GM23338 (cell line): ENCODE measurements at places on chromosomes 3 and 15. TPM values are rescaled to one million over a fixed set of nuclear protein-coding genes. Genes with fewer than 3 reads are reported as not detected.

Gene COLQ
- total RNA-seq = 0.66 and 2.0 TPM in 2 replicates

Gene GOLGA8T
- total RNA-seq = 0.42 and 0.54 TPM in 2 replicates

Gene TP63
- total RNA-seq = not detected in 2 replicates

Gene PTH1R
- total RNA-seq = 1.3 and 5.7 TPM in 2 replicates

Gene KY
- total RNA-seq = not detected in 2 replicates

Gene AQP9
- total RNA-seq = not detected in 2 replicates

Gene RTP3
- total RNA-seq = 0.97 TPM in 1 of 2 replicates, not detected in the other

Gene MELTF
- 5.2 and 5.4 TPM in 2 replicates for total RNA-seq

Gene KBTBD13
- total RNA-seq = not detected in 2 replicates

Gene IQGAP1
- 136 and 159 TPM in 2 replicates for total RNA-seq

Gene NLGN1
- 9.6 and 18.6 TPM in 2 replicates for total RNA-seq

Gene CDCP1
- 17.4 and 20.1 TPM in 2 replicates for total RNA-seq

Gene GOLGA6L4
- 0.76 and 3.8 TPM in 2 replicates for total RNA-seq

Gene PFKFB4
- 15.0 and 22.9 TPM in 2 replicates for total RNA-seq

DNA sequence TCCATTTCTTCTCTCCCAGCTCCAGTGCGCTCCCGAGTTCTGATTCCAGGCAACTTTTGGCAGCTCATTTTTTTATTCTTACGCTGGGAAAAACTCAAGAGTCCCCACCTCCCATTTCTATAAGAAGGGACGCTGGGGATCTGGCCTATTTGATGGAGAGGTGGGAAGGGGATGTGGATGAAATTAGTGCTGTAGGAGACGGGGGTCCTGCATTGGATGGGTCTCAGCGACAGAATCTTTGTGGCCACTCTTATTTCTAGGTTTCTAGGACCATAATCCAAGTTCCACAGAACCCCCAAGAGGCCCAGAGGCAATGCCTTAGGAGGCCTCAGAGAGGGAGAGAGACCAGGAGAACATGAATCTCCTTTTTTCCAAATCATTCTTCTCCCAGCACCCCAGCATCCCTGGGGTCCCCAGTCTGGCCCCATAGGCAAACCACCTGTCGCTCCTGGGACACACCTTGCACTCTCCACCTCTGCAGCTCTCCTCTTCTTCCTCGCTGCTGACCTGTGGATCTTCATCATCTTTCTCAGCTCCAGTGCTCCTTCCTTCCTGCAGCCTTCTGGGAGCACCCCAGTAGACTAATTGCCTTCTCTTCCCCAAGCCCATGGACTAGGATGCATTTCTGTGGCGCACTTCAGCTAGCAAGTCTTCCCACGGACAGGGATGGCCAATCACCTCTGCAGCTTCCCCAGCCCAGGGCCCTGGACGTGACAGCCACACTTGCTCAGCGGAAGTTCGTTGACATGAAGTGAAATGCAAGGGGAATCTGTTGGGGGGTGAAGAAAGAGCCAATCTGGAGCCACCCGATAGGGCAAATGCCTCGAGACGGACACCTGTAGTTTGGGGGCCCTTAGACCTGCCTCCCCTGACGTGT lies 100.1 kb upstream of the ALDH1A3 start:
- H3K27me3 ChIP-seq = no peaks in the 10 kb centered on the region
- no peaks in the 10 kb centered on the region for H3K36me3 ChIP-seq
- no peaks in the 10 kb centered on the region for H3K4me1 ChIP-seq
- no peak for DNase-seq
- no peak overlapping the region for H3K4me3 ChIP-seq

- peaks cover 10% of the 10 kb centered on the region; the same call in 1 of the 2 replicates for H3K4me1 ChIP-seq
- H3K27me3 ChIP-seq = no peaks in the 10 kb centered on the region
These were observed 269.2 kb upstream of the LRTM1 start for GRCh38 chr3:55197021-55197420.

DNA sequence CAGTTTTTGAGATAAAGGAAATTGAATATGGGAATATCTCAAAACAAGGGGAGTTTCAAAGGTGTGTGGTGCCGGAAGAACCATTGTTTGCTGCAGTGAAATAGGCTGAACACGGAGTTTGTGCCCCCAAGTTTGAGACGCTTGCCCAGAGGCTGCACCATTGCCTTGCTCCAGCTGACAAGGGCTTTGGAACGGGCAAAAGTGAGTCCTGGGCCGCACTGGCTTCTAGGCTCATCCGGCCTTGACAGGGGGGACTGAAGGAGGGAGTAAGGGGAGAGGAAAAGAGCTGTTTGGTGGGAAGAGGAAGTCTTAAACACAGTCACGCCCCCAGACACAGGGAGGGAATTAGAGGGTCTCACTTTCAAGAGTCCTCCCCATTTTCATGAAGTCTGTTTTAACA lies 269.9 kb downstream of the FAM43A start:
- H3K4me3 ChIP-seq = no peak overlapping the region
- H3K36me3 ChIP-seq = no peaks in the 10 kb centered on the region
- H3K27me3 ChIP-seq = no peaks in the 10 kb centered on the region
- no peak for DNase-seq
- no peak overlapping the region for H3K27ac ChIP-seq

- no peak overlapping the region for H3K4me3 ChIP-seq
- no peak overlapping the region for H3K27ac ChIP-seq
- H3K36me3 ChIP-seq = no peaks in the 10 kb centered on the region
- DNase-seq = no peak
These were observed 84.3 kb downstream of the MB21D2 start for GRCh38 chr3:192833177-192833890.

DNA sequence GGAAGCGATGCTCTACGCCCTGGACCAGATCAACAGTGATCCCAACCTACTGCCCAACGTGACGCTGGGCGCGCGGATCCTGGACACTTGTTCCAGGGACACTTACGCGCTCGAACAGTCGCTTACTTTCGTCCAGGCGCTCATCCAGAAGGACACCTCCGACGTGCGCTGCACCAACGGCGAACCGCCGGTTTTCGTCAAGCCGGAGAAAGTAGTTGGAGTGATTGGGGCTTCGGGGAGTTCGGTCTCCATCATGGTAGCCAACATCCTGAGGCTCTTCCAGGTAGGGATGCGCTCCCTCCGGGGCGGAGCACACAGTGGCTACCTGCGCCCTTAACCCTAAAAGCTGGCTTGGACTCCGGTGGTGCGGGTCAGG lies 698 bp downstream of the GRM7 start:
- no peak overlapping the region for H3K27ac ChIP-seq
- H3K36me3 ChIP-seq = peaks cover 11% of the 10 kb centered on the region; the same call in 1 of the 2 replicates
- H3K4me1 ChIP-seq = no peaks in the 10 kb centered on the region
- no peak overlapping the region for H3K4me3 ChIP-seq
- no peak for DNase-seq

GRCh38 chr3:168990621-168991020 lies 672.9 kb downstream of the MECOM start:
- H3K4me1 ChIP-seq = no peaks in the 10 kb centered on the region
- no peak for DNase-seq
- no peak overlapping the region for H3K27ac ChIP-seq
- no peaks in the 10 kb centered on the region for H3K27me3 ChIP-seq
- H3K36me3 ChIP-seq = no peaks in the 10 kb centered on the region
- no peak overlapping the region for H3K4me3 ChIP-seq

DNA sequence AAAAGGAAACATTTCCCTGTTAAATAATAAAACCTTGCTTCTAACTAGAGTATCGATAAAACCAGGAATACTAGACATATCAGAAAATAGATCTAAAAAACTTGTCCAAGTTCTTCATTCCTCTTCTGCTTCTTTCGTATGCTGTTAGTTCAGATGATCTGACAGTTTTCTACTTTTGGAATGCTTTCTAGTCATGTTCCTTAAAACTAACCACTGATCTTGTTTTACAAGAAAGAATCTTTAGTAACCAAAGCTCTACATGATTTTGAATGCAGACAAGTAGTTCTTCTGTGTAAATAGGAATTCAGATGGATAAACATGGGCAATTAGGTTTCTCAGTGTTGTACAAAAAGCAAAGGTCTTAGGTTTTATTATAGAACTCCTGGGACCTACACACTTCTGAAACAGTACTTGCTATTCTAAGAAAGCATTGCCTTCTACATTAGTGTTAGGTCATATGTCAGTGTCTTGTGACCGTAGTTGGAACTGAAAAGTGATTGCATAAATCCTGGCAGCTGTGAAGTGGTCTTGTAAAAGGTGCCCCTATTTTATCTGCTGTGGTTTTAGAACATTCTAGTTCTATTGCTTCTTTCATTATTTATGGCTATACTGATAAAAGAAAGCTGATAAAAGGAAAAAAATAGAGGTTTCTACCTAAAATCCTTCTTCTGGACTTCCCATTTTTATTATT lies 40.7 kb downstream of the SNRK start:
- H3K4me3 ChIP-seq = no peak overlapping the region
- DNase-seq = no peak
- H3K27me3 ChIP-seq = no peaks in the 10 kb centered on the region
- H3K27ac ChIP-seq = no peak overlapping the region
- H3K36me3 ChIP-seq = no peaks in the 10 kb centered on the region
- H3K4me1 ChIP-seq = no peaks in the 10 kb centered on the region

DNA sequence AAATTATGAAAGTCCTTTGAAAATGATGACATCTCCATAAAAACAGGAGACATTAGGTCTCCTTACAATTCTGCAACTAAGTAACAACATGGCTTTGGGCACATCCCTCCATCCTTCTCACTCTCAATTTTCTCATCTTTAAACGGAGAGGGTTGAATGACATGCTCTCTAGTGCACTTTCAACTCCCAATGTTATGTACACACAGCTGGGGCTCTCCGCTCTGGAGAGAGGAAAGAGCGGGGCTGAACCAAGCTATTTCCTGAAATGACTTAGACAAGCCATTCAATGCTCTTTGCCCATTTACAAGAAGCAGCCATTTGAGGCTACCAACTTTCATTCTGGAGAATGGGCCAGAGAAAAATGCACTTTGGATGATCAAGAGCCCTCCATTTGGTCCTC lies 144.2 kb upstream of the BNIP2 start:
- no peak overlapping the region for H3K27ac ChIP-seq
- no peaks in the 10 kb centered on the region for H3K36me3 ChIP-seq
- H3K4me3 ChIP-seq = no peak overlapping the region
- H3K4me1 ChIP-seq = no peaks in the 10 kb centered on the region
- H3K27me3 ChIP-seq = no peaks in the 10 kb centered on the region

- no peaks in the 10 kb centered on the region for H3K27me3 ChIP-seq
- H3K4me1 ChIP-seq = 0 out of 2 replicates have a peak, but pooled peaks cover 6% of the 10 kb centered on the region
- no peak overlapping the region for H3K4me3 ChIP-seq
- H3K36me3 ChIP-seq = no peaks in the 10 kb centered on the region
- H3K27ac ChIP-seq = no peak overlapping the region
These were observed 48.0 kb downstream of the ARHGAP31 start for GRCh38 chr3:119342176-119342575.

GRCh38 chr3:112127522-112128494 lies 5.2 kb downstream of the GCSAM start:
- DNase-seq = no peak
- H3K27ac ChIP-seq = peak overlapping the region; percentile 83; the same call in 1 of the 2 replicates
- H3K36me3 ChIP-seq = no peaks in the 10 kb centered on the region
- no peaks in the 10 kb centered on the region for H3K27me3 ChIP-seq
- peaks cover 37% of the 10 kb centered on the region for H3K4me1 ChIP-seq
- no peak overlapping the region for H3K4me3 ChIP-seq

- no peaks in the 10 kb centered on the region for H3K36me3 ChIP-seq
- DNase-seq = no peak
- H3K4me3 ChIP-seq = no peak overlapping the region
- no peaks in the 10 kb centered on the region for H3K4me1 ChIP-seq
- no peak overlapping the region for H3K27ac ChIP-seq
These were observed 15.3 kb downstream of the PCSK6 start for GRCh38 chr15:101474233-101474632.

GRCh38 chr3:71063773-71064290 lies 519.7 kb downstream of the FOXP1 start:
- peaks cover 69% of the 10 kb centered on the region for H3K4me1 ChIP-seq
- no peaks in the 10 kb centered on the region for H3K36me3 ChIP-seq
- peak; percentile 45 for DNase-seq

DNA sequence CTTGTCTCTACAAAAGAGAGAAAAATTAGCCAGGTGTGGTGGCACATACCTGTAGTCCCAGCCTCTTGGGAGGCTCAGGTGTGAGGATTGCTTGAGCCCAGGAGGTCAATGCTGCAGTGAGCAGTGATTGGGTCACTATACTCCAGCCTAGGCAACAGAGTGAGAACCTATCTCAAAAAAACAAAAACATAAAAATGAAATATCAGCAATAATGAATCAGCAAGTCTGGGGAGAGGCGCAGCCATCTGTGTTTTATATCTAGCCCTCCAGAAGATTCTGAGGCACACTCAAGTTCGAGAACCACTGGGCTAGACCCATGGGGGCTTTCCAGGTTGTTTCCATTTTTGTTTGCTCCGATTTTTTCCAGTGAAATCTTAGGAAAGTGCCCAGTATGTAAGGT lies 88.1 kb upstream of the BCL6 start:
- no peaks in the 10 kb centered on the region for H3K27me3 ChIP-seq
- H3K4me1 ChIP-seq = no peaks in the 10 kb centered on the region
- H3K36me3 ChIP-seq = no peaks in the 10 kb centered on the region
- H3K4me3 ChIP-seq = no peak overlapping the region
- H3K27ac ChIP-seq = no peak overlapping the region

- H3K36me3 ChIP-seq = no peaks in the 10 kb centered on the region
- no peak overlapping the region for H3K27ac ChIP-seq
- DNase-seq = no peak
- no peaks in the 10 kb centered on the region for H3K4me1 ChIP-seq
- H3K4me3 ChIP-seq = no peak overlapping the region
These were observed 23.3 kb upstream of the ACKR4 start for GRCh38 chr3:132573797-132574211.

DNA sequence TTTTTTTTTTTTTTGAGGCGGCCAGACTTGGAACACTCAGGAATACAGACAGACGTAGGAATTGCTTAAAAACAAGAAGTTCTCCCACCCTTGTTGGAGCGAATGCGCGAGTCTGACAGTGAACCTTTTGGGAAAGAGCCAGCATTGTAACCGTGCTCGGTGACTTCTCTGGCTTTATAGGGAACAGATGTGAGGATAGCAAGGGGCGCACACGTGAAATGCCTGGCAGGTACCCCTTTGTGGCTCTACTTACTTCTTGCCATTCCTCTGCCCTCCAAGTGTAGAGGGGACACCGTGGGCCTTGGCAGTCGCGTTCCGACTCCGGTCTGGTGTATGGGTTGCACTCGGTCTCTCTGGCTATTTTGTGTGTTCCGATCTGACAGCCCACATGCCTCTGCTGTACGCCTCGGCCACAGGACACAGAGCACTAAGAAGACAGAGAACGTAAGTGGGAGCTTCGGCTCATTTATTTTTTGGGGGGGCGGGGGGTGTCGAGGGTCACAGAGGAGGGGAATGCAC lies 126.4 kb downstream of the ADAMTS9 start:
- no peaks in the 10 kb centered on the region for H3K4me1 ChIP-seq
- no peak overlapping the region for H3K27ac ChIP-seq

- H3K4me1 ChIP-seq = peaks cover 16% of the 10 kb centered on the region; the same call in 1 of the 2 replicates
- H3K4me3 ChIP-seq = peak overlapping the region; percentile 21; the same call in 1 of the 2 replicates
- H3K27ac ChIP-seq = peak overlapping the region; percentile 0; the same call in 1 of the 2 replicates
- H3K27me3 ChIP-seq = no peaks in the 10 kb centered on the region
- no peaks in the 10 kb centered on the region for H3K36me3 ChIP-seq
These were observed 18.6 kb downstream of the SERP1 start for GRCh38 chr3:150527464-150528255.

DNA sequence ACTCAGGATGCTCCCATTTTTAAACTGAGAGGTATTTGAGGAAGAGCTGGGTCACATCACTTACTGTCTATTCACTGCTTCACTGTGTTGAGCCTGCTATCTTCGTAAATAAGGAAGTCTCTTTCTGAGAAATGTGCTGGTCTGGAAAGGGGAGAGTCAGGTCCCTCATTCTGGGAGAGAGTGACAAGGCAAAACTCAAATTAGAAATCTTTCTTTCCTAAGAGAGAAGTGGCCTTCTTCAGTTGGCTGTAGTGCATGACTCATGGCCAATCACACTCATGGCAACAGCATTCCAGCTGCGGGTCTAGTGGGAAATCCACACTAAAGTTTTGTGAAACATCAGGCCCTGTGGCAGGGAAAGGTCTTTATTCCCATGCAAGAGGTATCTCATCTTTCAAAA lies 11.5 kb upstream of the TIMP4 start:
- no peak for DNase-seq
- H3K27ac ChIP-seq = no peak overlapping the region
- H3K27me3 ChIP-seq = no peaks in the 10 kb centered on the region
- H3K4me3 ChIP-seq = no peak overlapping the region
